ENCODE measurements at places on chromosomes 2 and 18.

GRCh38 chr18:10320791-10321190 lies 133.6 kb upstream of the APCDD1 start:
- DNase-seq = no peak

GRCh38 chr18:59881728-59882656 lies 17.8 kb upstream of the PMAIP1 start:
- DNase-seq = no peak

- no peak for DNase-seq
Observed at GRCh38 chr2:30796699-30797098, 10.5 kb downstream of the CAPN13 start.

- DNase-seq = no peak
Observed at GRCh38 chr2:126902859-126903258, 4.2 kb downstream of the TEX51 start.

DNA sequence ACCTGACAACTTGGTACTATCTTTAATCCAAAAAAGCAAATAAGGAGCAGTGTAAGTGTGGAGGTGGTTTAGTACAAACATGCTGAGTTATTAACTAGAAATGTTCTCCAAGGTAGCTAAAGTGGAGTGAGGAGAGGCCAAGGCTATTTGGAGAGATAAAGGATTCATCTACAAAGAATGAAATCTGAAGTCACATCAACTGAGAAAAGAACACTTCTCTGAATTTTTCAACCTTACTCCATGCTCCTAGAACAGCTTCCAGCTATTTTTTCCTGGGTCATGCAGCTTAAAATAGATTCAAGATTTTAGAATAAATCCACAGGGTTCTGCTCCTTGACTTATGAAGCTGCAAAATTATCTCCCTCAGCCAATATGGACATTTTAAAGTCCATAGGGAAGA lies 18.7 kb downstream of the IMMT start:
- no peak for DNase-seq

DNA sequence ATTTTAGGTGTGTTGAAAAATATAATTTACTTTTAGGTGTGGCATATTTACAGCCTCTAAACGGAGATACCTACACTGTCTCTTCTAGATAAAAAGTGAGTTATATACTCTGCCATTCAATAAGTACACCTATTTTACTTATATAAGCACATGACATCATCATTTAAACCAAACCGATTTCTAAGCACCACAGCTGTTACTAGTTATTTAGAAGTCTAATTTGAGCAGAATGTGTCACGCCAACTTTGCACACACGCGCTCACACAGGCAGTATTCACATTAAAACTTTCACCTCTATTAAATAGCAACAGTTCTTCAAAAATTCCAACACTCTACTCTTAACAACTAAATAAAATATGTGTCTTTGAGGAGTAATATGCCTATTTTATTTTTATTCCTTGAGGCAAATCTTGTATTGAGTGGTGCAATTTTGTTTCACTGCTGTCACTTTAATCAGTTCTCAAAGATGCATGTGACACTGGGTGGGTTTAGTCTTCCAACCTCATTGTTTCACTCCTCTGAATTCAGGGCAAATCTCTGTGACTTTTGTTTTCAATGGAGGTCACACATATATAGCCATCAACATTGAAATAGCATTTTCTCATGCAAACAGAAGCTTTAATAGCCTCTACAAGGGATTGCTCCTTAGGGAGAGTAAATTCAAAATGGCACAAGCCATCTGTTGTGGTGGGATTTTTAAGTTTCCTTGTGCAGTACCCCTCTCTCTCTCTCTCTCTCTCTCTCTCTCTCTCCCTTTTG lies 721.0 kb downstream of the PLCL1 start:
- DNase-seq = no peak

- no peak for DNase-seq
Observed at GRCh38 chr2:217125014-217125413, 265.1 kb upstream of the TNP1 start.

GRCh38 chr2:20526160-20526559 lies 79.3 kb downstream of the RHOB start:
- no peak for DNase-seq

GRCh38 chr2:178404368-178404767 lies 46.6 kb downstream of the PRKRA start:
- no peak for DNase-seq

DNA sequence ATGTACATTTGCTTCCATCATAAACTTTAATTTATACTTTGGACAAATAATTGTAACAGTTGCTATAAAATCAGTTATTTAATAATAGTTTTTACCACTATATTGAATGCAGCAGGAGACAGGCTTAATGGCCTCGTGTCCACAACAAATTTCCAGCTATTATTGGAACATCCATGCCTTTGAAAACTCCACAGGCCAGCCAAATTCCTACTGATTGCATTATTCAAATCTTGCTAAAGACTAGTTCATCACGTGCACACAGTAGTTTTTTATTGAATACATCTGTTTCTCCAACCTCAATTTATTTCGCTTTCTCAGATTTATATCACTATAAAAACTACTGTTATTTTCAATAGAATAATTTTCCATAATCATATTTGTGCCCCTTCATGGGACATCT lies 18.4 kb upstream of the PTPRM start:
- no peak for DNase-seq

DNA sequence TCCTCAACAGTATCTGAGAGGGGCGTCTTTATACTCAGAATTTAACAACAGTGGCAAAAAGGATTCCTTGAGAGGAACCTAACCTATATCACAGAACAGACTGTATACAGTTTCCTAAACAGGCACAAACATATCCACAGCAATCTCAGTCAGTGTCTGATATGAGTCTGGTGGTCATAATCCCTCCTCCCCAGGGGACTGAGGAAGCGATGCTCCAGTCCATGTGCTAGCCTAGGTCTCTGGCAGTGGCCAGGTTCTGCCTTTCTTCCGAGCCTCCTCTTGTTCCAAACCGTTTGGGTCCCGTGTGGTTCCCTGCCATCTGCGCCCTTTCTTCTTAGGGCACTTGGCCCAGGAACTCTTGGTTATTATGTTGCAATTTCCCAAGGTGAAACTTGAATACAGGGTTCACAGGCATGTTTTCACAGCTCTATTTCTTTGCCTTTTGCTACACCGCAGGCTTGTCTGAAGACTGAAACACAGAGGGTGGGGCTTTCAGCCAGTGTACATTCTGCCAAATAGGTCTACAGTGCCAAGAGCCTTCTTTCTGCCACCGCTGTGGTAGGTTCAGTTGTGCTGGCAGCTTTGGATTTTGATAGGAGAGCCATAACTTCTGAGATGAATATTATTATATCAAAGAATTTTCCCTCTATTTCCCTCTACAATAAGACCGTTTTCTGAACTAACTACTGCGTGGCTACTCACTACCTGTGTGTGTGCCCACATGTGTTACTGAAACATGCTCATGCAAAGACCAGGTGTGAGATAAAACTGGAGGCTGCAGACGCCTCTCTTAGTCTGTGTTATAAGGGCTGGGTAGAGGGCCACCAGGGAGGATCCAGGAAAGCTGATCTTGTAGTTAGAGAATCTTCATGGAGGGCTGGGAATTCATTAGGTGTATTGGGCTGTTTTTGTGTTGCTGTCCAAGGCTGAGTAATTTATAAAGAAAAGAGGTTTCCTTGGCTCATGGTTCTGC lies 75.0 kb upstream of the HAAO start:
- no peak for DNase-seq

DNA sequence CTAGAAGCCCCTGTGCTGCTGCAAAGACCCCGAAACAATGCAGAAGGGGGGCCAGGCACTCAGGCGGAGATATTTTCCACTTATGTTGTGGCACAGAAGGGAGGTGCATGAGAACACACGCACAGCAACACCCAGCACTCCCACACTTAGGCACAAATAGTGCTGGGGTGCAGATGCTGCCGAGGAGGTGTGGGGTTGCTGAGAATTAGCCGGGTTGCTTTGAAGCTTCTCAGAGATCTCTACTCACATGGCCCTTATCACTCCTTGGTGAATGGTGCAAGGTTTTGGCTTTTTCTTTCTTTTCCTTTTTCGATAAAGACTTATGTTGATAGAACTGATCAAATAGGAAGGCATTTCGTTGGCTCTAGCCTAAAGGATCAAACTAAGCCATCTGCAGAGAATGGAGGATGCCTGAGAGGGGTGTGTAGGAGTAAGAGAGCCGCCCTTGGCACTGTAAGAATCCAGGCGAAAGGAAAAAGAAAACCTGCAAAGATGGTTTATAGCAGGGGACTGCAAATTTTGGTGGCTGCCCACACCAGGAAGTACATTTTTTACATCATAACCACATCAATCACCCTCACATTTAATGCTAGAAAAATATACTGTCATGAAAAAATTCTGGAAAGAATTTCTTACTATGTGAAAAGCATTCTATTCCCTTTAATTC lies 27.9 kb upstream of the FHL2 start:
- DNase-seq = no peak

DNA sequence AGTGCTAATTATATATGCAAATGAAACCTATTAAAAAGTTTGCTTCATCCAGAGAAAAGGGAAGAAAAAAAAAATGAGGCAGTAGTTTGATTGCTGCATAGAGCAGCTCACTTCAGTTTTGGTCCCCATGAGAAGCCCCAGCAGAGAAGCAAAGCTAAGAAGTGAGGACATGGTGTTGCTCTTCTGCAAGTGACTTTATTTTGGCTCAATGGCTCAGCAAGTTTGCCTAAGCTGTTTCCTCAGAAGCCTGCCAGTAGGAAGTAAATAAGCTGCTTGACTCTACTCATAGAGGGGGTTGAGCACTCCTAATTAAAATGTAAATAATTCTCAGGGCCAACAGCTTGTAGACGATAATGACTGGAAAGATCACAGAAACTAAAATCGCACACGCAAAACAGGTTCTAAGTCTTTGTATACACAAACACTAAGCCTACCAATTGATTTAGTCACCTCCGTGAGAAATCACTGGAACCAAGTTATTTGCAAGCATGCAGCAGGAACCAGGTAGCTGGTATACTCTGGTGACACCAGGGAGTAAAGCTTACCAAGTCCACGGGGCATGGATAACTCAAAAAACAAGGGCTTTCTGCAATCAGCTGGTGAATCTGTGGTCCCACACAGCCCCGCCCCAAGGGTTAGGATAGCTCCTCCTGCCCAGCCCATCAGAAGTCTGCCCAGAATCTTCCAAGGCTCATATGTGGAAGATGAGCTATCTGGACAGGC lies 39.7 kb upstream of the NABP1 start:
- DNase-seq = no peak

GRCh38 chr2:105188343-105188742 lies 53.2 kb upstream of the GPR45 start:
- no peak for DNase-seq

- DNase-seq = peak; percentile 74
Observed at GRCh38 chr2:25672494-25673299, 680 bp downstream of the DTNB start.

GRCh38 chr18:55694291-55694690 lies 106.3 kb upstream of the TCF4 start:
- no peak for DNase-seq

- no peak for DNase-seq
Observed at GRCh38 chr2:174977364-174977763, 27.8 kb downstream of the CHN1 start.

DNA sequence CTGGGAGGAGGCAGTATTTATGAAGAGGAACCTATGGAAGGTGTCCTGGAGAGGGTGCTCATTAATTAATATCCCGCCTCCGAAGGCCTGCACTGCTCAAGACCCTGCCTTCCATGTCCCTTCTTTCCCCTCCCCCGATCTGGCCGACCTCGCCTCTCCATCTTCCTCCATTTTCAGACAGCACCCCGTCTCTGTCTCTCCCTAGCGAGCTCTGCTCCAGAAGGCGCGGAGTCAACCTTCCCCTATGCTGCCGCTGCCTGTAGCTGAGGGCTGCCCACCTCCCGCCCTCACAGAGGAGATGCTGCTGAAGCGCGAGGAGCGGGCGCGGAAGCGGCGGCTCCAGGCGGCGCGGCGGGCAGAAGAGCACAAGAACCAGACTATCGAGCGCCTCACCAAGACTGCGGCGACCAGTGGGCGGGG lies 1.1 kb upstream of the WBP1 start:
- no peak for DNase-seq

- DNase-seq = no peak
Observed at GRCh38 chr2:147297820-147298219, 547.0 kb upstream of the ACVR2A start.

DNA sequence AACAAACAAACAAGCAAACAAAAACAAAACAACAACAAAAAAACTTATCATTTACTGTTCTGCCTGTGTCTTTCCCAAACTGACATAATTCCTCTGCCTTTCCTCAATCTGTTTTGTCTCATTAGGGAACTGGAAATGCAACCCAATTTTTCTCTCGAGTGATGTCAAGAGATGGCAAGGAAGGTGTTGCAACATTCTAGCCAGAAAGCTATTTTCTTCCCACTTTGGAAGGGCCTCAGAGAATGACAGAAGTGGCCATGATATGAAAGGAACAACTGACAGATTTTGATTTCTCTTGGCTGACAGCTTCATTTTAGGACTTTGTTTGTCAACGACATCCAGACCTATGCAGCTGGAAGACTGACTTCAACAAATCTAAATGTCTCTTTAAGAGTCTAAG lies 24.7 kb downstream of the RND3 start:
- no peak for DNase-seq

DNA sequence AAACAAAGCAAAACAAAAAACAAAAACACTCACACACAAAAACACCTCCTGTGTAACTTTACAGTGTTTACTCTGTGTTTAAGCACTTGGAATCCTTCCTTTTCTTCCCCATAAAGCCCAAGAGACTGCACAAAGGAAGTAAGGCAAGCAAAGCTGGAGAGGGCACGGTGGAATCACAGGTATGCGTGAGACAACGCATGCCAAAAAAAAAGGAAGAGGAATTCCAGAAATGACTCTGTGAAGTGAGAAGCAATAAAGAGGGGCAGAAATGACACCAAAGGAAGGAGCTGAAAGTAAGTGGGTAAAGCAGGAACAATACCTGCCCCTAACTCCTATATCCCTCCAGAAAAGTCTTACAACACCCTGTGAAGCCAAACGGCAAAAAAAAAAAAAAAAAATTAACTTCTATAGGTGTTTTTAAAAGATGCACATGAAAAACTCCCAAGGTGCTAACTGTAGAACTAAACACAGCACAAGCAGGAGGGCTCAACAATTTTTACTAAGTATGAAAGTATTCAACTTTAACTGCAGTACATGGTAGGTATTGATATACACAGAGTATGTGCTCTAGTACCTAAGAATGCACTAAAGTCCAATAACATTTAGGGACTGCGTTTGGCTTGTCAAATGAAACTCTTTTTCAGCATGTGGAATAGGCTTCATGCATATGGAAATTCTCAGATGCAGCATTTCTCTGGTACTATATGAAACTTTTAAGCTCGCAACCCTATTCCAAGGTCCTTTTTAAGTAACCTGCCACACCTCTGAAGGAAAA lies 9.1 kb downstream of the RND3 start:
- no peak for DNase-seq

Measured in CD4-positive, alpha-beta T cell treated with Interleukin-1 beta for 1 hour (primary cell).